ENCODE measurements at places on chromosomes 5 and 9.
A peak's percentile ranks its signal among the peaks of the same experiment; 100 is the strongest.

DNA sequence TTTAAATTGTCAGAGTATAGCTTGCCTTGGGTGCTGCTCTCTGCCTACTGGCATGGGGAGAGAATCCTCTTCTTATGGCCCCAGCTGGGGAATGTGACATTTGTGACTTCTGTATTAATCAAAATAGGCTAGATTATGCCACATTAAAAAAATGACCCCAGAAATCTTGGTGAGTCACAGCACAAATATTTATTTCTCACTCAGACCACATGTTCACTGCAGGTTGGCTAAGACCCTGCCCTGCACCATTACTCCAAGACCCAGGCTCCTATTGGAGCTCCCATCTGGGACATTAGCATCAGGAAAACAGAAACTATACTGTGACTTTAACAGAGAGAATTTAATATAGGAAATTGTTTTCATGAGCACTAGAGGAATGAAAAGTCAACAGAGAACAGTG, 16.6 kb upstream of the WHRN start:
- DNase-seq, result no peak

- no peak for DNase-seq
Observed at GRCh38 chr5:32506201-32506661, 61.7 kb upstream of the ZFR start.

- peak; percentile 47 for DNase-seq
Observed at GRCh38 chr5:143176048-143176447, 227.4 kb downstream of the NR3C1 start.

GRCh38 chr5:86526811-86527348, 90.9 kb upstream of the COX7C start:
- DNase-seq, result peak; percentile 62

DNA sequence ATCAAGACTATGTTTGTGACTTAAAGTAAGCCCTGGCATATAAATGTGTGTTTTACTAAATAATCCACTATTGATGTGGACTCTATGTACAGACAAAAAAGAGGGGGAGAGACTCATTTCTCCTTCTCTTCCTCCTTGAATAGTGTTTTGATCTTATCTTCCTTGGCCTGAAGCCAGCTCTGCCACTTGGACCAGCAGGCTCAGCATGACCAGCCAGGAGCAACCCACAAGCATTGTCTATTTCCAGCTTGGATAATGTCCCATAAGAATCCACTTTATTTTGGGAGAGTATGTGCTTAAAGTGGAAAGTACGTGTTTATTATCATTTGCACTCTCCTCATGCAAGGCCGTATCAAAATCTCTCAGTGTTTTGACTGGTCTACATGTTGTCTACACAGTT, 23.8 kb upstream of the SLC46A2 start:
- no peak for DNase-seq

DNA sequence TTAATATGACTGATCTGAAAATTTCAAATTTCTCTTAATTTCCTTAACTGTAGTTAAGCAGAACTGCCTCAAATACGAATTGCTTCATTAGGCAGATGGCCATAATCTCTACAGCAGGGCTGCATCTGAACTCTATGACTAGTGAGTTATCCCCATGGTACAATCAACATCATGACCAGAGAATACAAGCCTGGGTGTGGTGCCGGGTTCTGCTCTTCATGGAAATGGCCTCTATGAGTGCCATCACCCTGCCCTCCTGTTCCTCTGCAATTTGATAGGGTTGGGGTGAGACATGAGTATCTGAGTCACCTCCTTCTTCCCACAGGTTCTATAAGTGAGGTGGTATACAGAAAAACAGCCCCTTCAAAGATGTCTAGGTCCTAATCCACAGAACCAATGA, 235.9 kb downstream of the AP3B1 start:
- no peak for DNase-seq

DNA sequence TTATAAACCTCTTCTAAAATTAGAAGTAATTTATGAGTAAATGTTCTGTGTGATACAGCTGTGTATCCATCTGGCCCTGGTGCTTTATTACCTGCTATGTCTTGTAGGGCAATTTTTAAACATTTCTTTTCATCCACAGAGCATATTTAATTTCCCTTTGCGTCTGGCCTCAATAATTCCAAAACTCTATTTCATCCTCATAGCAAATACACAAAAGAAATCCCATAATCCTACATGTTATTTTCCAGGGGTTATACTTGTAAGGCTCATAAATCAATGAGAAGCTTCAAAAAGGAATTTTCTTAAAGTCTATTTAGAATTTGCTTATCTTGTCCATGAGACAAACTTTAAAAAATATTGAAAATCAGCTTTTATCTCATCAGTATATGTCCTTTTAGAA, 167.0 kb downstream of the TTC39B start:
- DNase-seq, result no peak
